GM10248 (cell line): ENCODE measurements at places on chromosomes 12 and 14.

DNA sequence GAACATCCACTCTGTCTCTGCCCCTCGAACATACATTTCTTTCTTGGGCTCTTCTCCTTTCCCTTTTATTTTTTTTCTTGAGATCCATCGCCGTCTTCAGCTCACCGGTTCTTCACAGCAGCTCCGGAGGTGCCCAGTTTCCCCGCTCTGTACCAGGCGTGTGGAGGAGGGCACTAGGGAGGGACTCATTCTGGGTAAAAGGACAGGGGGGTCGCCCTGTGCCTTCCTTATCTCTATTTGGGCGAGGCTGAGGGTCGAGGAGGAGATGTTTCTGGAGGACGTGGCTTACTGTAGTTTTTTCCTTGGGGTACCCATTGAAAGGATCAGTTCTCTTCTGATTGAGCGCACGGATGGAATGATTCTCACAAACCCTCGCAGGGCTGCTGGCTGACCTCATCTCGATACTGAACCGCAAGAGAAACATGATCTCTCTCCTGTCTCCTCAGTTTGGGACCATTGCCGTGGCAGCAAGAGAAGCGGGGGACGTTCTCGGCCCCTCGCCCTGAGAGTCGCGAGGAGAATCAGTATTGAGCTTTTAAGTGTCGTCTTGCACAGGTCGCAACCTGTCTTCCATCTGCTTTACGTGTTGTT is 386 bp downstream of the LIN52 start:
- peak; percentile 12 for DNase-seq

DNA sequence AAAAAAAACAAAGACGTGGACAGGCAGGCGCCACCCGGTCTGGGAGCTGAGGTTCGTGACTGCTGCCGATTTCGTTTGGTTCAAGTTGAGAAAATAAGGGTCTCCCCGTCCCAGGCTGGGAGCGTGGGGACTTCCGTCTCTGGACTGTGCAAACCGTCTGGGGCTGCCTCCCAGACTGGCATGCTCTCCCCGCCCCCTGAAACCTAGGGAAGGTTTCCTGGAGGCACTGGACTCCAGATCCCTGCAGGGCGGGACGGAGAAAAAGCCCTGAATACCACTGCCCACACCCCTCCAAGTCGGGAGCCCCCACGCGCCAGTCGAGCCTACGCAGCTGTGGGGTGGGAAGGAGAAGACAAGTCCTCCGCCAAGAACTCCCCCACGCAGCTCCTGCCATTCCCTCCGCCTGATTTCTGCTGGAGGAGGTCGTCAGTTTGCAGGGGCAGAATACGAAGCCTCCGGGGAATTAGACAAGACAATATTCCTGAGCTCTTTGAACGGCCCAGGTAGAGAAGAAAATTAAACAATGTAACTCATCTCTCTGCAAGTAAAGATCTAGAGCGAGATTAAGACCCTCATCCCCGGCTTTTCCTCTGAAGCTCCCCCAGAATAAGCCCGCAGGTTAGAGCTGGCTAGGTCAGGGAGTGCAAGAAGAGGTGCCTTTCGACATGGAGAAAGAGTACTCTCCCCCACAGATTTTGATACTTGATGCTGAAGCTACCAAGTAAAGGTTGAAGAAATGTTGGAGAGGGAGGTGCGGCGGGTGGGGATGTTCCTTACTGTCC is 10.4 kb upstream of the HOXC13 start:
- DNase-seq = no peak

- DNase-seq = no peak
Measured at GRCh38 chr14:103259801-103260628, 74.0 kb upstream of the EIF5 start.

DNA sequence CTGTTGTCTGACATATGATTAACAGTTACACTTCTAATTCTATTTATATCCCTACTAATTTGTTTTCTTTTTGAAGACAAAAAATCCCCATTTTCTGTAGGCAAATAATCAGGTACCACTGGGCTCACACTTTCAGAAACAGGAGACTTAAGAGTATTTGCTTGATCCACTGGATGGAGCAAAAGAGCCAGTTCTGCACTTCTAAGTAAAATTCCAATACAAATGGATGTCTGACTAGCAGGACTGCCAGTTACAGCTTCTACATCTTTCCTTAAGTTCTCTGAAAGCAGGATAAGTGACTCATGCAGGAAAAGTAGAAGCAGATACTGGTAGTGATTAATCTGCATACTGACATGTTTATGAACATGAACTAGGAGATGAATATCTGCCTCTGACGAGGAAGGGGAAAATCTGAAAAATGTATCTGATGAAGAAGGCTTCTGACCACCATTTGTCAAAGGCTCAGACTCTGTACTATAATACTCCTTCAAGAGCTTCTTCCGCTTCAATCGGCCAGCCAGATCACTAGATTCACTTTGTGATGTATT is 73.8 kb upstream of the ANKS1B start:
- DNase-seq = peak; percentile 18

DNA sequence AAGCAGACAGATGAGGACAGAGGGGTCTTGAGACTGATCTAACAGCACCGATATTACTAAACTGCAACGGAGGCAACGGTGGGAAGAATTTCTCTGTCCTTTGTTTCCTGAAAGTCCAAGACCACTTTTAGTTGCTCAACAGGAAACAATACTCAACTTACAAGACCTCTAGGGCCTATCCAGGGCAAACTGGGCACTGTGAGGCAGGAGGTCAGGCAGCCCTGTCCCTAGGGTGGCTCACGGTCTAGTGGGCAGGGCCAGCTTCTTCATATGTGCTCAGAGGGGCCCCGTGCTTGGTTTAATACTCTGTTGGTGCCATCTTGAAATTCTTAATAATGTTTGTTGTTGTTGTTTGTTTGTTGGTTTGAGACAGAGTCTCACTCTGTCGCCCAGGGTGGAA is 14.2 kb downstream of the SSH1 start:
- no peak for DNase-seq
